Stimulated activated CD8-positive, alpha-beta memory T cell treated with anti-CD3 and anti-CD28 coated beads, Interleukin-2, amount 100 ng/mL, for 1 hour (primary cell): ENCODE measurements at places on chromosomes 16 and 17.

DNA sequence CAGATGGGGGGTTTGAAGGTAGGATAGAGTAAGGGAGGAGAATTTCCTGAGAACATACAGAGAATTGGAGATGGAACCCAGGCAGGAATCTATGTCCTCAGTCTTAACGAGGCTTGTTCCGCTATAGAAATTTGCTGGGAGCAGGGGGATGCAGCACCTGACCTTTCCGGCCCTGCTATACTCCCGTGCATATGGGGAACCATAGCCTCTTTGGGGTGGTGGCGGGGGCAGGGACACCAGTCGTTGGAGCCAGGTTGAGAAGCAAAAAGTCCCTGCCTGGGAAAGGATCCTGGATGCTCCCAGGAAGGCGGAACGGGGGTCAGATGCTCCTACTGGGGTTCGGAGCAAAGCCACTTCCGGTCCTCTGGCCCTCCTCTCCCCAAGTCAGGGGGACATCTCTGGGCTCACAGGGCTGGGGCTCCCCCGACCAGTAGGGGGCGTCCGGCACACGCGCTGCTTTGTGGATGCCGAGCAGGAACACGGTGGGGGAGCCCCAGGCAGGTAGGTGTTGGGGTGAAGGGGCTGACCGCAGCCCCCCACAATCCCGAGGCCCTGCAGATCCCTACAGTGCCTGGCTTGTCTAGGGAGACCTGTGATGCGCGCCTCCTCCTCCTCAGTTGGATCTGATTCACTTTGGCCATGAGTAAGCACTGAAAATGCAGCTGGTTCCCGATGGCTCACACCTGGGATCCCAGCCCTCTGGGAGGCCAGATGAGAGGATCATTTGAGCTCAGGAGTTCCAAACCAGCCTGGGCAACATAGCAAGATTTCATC, 15.5 kb upstream of the TFAP4 start:
- peak; percentile 70 for DNase-seq

- no peak for DNase-seq
Observed at GRCh38 chr17:34173241-34173640, 81.8 kb upstream of the CCL2 start.

GRCh38 chr17:13484020-13484419, 117.7 kb downstream of the HS3ST3A1 start:
- no peak for DNase-seq

DNA sequence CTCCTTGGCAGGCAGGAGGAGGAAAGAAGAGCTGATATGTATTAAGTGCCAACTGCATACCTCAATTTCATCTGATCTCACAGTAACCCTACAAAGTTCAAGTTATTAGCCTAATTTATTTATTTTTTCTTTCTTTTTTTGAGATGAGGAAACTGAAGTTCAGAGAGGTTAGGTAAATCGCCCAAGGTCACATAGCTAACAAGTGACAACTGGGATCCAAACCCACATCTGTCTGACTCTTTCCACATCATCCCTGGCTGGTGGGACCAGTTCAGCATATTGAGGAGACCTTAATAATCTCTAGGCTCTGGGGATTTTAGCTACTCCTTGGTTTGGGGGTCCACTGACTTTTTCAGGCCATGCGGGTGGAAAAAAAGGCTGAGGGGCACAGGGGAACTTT, 60.9 kb downstream of the CYB5B start:
- no peak for DNase-seq

- peak; percentile 38 for DNase-seq
Observed at GRCh38 chr17:40062329-40063186, at the start of gene THRA. THRA (plus strand) TSS chr17:40062965; CDS start chr17:40074489, 11,524 bp downstream.

GRCh38 chr16:28880589-28880915, 2.3 kb downstream of the ATP2A1 start:
- no peak for DNase-seq

- DNase-seq, result peak; percentile 8
Observed at GRCh38 chr16:19502395-19503131, 19.3 kb downstream of the GDE1 start.

GRCh38 chr16:75758215-75758614, 31.9 kb upstream of the CPHXL start:
- DNase-seq, result no peak

GRCh38 chr16:15644267-15644961, 1.5 kb upstream of the MARF1 start:
- DNase-seq, result no peak

DNA sequence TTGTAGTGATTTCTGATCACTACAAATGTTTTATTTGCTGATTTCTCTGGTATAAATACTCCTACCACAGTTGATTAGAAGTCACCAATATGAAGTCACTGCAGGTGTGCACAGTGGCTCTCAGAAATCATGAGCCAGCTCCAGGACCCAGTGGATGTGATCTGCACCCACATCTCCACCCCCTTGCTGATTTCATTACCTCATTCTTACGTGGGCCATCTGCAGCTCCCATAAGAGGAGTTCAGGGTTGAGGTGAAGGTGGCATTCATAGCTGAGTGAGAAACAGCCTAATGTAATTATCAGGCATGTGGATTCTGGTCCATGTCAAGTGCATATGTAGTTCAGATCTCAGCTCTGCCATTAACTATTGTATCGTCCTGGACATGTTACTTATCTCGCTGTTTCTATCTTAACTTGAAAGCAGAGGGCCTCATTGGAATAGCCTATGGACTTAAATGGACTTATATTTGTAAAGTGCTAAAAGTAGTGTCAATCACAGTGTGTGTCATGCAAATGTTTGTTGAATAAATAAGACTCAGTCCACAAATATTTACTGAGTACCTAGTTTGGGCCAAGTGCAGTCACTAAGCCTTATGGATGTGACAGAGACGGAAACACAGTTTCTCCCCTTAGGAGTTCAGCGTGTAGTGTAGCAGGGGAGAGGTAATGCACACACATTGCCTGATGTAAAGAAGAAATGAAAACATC, 40.7 kb upstream of the ZKSCAN2 start:
- DNase-seq, result no peak

- DNase-seq, result no peak
Observed at GRCh38 chr16:11066261-11066870, 122.0 kb downstream of the CLEC16A start.

- DNase-seq, result no peak
Observed at GRCh38 chr16:46894036-46894672, 10.0 kb downstream of the GPT2 start.

DNA sequence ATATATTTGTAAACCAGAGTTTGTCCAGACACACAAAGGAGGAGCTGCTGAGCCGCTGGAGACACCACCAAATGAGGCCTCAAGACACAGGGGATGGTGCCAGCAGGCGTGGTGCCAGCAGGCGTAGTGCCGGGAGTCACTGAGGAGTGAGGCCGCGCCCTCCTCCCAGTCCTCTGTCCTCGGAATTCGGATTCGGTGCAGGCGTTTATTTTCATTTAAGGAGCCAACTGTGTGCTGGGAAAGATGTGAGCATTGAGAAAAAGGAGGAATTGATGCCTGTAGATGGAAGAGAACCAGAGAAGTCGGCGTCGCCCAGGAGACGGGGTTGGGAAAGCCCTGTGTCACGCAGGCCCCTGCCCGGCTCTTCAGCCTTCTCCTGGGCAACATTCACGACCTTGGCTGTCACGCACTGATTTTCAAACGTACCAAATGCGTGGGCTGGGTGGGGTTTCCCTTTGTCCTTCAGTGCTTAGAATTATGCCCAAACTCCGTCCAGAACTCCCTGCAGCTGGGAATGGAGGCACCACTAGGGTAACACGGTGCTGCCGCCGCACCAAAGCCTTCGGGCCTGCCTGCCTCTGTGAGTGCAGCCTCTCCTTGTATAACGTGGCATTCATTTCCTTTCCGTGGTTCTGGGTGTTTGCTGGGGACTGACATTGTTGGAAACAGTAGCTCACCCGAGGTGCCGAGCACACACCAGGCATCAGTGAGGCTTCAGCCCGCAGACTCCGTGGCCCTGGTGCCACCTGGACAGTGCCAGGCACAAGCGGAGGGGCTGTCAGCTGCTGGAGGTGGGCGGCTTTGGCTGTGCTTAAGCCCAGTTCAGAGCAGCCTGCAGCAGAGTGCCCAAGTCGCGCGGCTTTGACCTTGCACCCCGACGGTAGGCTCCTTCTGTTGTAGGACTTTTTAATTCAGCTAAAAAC, 49.0 kb upstream of the CHMP6 start:
- DNase-seq, result no peak

GRCh38 chr16:12291989-12292759, 315.6 kb downstream of the SNX29 start:
- DNase-seq, result no peak

DNA sequence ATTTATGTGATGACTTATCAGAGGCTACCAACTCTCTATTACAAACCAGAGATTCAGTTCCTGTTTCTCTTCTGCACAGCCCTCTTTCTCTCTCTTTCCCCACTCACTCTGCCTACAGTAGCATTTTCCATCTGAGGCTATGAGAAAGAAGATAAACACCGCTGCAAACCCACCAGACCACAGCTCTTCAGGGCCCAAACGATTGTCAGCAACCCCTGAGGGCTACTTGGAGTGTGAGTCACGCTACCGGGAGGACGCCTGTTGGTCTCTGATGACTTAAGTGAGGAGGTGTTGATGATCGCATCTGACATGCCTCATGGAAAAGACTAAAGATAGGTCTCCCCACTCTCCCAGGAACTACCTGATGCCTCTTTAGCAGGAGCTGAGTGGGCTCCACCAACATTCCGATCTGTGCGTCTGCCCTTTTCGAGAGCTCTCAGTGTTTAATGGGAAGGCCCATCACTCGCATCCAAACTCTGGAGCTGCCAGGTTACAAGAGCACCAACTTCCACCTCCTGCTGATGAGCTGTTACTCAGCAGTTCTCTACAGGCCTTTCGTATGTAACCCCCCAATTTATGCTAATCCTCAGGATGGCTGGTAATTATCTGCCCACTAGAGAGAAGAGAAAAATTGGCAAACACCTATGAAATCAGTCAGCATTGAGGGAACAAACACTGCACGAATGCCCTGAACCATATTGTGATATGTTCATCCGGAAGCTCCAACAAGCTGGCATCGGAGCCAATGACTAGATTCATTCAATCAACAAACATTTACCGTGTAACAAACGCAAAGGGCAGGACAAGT, 9.2 kb downstream of the GRIN2A start:
- no peak for DNase-seq

- no peak for DNase-seq
Observed at GRCh38 chr16:51949282-51949681, 597.7 kb downstream of the TOX3 start.

DNA sequence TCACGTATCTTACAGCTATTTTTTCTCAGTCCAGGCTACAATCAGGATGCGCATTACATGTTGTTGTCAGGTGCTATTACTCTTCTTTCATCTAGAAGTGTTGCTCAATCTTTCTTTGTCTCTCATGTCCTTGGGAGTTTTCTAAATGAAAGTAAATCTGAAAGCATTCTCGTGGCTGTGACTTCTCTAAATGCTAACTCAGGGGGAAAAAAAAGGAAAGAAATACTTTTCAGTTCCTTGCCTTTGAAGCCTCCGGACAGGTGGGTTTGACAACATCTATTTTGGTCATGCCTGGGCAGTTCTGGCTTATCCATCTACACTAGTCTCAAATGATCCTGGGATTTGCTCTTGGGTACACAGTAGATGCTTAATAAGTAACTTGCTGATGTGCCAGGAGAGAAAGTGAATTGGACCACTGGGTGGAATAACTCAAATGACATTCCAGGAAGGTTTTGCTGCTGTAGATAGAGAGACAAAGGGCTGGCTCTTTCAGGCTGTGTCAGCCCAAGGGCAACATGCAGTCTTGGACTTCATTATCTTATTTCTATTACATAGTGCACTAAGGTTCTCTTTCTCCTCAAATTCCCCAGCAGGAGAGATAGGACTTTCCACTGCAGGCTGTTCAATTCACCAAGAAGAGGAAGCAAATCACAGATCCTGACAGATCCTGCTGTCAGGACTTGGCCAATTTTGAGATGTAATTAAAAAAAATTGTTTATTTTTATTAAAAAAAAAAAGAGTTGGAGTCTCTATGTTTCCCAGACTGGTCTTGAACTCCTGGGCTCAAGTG, 63.6 kb upstream of the NFAT5 start:
- no peak for DNase-seq
